NCI-H1092 (cell line): ENCODE measurements at places on chromosomes 16 and 17.

DNA sequence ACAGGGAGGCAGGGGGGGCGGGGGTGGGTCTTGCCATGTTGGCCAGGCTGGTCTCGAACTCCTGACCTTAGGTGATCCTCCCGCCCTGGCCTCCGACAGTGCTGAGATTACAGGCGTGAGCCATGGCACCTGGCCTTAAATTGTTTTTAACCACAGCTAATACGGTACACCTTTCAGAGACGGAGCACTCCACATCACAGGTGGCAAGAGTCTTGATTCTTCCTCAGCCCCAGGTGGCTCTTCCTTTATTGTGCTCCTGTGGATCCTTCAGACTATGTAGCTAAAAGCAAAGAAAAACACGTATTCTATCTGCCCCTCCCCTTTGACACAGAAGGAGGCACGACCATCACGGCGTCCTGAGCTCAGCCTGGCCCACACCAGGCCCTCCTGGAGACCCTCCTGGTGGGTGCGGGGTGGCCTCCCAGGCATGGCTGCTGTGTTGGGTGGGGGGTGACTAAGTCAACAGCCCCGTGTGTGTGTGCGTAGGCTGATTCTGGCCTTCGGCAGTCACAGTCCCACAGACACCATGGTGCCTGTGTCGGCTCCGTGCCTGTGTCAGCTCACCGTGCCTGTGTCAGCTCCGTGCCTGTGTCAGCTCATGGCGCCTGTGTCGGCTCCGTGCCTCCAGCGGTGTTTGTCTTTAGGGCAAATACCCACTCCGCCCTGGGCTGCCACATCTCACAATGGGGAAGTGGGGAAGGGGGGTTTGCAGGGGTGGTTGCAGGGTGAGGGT lies 10.8 kb upstream of the SECTM1 start:
- DNase-seq, result no peak

GRCh38 chr17:31371511-31372097 lies 19.9 kb upstream of the RAB11FIP4 start:
- DNase-seq, result peak; percentile 10

- DNase-seq, result no peak
Observed at GRCh38 chr17:27473748-27474609, 17.7 kb downstream of the KSR1 start.

- no peak for DNase-seq
Observed at GRCh38 chr17:8935191-8935590, 30.3 kb downstream of the PIK3R5 start.
